ENCODE measurements at places on chromosomes 6 and 20. TPM values are rescaled to one million over a fixed set of nuclear protein-coding genes. Genes with fewer than 3 reads are reported as not detected.
A peak's percentile ranks its signal among the peaks of the same experiment; 100 is the strongest.

AVP gene
- 0.96 TPM for total RNA-seq

PAK5 gene
- total RNA-seq: not detected

RHAG gene
- not detected for total RNA-seq

GMPR gene
- 5.9 TPM for total RNA-seq

GFRAL gene
- not detected for total RNA-seq

GRCh38 chr6:16594849-16595248 lies 166.4 kb downstream of the ATXN1 start:
- DNase-seq: no peak

DNA sequence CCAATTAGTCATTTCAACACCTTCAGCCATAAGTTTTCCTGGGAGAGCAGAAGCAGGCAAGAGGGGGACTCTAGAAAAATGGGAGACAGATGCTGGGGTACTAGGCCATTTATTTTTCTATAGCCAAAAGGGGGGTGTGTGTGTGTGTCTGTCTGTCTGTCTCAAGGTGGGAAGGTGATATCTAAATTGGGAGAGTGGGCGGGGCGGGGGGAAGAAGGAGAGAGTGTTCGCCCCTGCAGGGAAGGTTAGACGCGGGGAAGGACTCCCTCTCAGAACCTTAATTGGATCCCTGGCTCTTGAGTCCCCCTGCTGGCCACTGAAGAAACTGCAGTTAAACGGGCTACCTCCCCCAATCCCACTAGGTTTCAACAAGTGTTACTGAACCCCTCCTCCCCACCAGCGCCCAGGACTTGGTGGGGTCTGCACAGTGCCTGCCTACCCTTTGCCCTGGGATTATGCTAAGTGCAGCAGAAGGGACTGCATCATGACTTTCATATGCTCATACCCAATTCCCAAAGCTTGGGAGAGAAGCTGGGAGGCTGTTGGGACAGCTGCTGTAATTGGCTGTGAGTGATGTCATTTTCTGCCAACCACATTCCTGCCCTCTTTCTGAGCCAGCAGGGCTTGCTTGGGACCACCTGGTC lies 45.8 kb downstream of the FOXP4 start:
- no peak for DNase-seq

- DNase-seq: no peak
Measured at GRCh38 chr6:164164876-164165275, 750.4 kb downstream of the QKI start.

- DNase-seq: no peak
Measured at GRCh38 chr6:119683031-119683430, 333.5 kb upstream of the MAN1A1 start.

DNA sequence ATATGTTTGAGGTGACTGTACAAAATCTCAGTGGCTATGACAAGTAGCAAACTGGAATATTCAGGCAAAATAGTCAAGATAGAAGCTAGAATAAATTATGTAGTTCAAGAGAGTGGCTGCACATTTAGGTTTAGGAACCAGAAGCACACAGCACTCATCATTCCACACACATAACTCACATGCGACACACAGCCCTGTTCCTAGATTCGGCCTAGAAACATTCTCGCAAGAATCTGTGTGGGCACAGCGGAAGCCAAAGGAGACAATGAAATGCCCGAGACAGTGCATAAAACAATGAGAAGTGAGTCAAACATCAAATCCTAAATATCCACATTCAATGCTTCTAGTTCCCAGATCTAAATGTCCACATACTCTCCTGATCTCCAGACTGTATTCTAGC lies 9.5 kb upstream of the SUPT3H start:
- DNase-seq: no peak

GRCh38 chr6:73364121-73364520 lies 1.7 kb downstream of the KHDC3L start:
- DNase-seq: no peak

- peak; percentile 84 for DNase-seq
Measured at GRCh38 chr6:106973836-106974335, 643 bp downstream of the CD24 start.

- no peak for DNase-seq
Measured at GRCh38 chr6:15980801-15981200, 148.1 kb upstream of the MYLIP start.

- DNase-seq: no peak
Measured at GRCh38 chr20:1478566-1478965, 11.9 kb upstream of the NSFL1C start.

DNA sequence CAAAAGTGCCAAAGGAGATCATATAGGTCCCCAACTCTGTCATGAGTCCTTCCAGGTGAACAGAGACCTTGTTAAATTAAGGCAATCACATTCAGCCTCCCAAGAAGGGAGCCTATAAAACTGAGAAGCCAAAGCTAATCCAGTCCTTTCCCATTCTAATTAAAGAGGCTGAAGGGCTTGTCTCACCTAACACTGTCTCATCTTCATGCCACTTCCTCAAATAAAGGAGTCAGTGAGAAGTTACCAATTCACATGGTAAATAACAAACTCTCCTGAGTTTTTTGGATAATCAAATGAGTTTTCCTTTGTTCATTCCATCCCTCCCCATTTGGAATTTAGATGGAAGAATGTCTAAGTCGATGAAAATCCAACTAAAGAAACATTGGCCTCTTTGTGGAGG lies 242.8 kb downstream of the UST start:
- DNase-seq: no peak

- DNase-seq: no peak
Measured at GRCh38 chr6:17847203-17847760, 140.2 kb downstream of the KIF13A start.

DNA sequence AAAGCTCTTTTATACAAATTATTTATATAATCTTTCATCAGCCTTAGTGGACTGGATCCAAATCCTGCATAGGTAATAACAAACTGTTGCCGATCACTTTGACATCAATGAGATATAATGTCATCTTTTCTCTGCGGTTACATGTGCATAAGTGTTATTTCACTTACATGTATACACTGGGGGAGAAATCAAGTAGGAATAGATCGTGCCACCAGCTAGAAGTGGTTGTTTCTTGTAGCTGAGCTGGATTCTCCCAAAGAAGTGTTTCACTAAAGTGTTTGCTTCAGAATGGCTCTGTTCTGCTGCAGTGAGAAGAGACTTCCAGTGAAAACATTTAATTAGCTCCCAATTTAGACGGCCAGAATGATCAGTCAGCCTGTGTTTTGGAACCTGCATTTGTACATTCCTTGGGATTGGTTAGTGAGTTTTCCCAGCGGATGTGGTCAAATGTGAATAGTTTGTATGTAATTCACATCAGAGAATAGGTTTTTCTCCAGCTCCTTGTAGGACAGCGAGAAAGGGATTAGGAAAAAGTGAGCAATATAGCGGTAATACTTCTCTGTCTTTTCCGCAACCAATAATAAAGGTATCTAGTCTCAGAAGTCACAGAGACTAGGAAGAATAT lies 163.1 kb upstream of the CCN2 start:
- no peak for DNase-seq

DNA sequence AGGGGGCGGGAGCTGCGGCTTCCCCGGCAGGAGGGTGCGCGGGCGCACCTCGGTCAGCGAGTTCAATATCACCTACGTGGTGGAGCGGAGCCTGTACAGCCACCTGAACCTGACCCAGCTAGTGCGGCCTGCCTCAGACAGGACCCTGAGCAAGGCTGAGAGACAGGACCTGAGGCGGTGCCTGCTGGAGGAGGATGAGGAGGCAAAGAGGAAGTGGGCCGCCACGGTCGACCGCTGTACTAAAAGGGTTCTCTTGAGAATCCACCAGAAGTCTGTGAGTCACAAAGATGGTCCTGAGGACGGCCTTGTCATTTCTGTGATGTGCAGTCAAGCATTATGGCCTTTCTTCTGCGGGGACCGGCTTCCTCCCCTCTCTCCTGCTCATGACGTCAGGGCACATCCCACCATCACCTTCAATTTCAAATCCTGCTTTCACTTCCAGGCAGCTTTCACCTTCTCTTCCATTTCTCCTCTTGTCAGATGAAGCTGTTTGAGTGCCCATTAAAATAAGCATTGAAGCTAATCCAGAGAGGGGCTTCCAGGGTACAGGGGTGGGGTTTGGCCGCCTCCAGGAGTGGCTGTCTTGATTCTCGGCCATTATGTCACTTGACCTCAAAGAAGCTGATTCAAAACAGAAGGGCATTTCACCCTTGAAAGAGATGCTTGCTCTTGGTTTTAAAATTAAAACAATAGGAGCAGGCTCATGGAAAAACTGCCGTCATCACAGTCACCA lies 177.6 kb downstream of the SASH1 start:
- no peak for DNase-seq

DNA sequence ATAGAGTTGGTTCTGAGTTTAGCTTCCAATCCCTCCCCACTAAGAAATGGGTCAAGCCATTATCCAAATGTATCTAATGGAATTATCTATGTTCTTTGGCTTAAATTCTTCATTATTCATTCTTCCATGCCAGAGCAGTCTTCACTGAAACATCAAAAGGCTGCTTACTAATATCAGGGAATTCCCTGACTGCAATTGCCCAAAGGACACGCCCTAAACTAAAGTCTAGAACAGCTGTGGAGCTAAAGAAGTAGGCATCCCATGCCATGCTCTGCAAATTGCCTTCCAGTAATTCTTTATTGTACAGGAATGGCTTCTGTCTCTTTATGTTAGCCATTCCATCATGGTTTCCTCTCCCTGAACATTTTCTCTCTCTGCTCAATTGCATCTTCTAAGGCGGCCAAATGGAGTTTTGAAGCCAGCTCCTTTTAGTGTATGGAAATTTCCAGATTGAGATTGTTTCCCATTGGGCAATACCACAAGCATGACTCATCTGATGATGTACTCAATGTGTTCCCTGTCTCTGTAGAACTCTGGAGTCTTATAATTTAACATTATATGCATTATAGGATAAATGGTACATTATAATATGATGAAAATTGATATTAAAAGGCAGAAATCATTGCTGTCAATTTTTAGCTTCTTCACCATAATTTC lies 28.8 kb upstream of the TSHZ2 start:
- no peak for DNase-seq

DNA sequence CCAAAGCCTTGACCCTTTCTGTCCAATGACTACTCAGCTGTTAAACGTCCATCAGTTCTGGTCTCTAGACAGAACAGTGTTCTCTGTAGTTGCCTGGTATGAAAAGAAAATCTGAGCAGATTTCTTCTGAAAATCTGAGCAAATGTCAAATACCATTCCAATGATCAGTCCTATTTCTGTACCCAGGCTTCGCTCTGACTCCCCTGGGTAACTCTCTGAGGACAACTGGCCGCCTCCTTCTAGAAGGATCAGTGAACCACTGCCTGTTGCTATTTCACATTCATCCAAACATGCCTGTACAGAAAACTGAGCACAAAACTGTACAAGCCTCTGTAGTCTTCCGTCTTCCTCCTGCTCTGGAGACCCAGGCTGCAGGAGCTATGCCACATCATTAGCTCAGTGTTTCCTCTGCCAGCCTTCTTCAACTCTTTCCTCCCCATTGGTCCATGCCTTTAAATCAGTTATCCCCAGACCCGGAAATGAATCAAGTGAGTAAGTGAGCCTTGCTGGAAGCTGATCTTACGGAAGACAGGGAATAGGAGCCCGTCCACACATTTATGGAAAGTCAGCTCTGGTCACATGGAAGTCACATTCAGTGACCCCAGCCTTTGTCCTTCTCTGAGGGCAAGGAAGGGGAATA lies 63.3 kb downstream of the DAAM2 start:
- no peak for DNase-seq

GRCh38 chr6:45635284-45635867 lies 257.6 kb upstream of the SUPT3H start:
- DNase-seq: no peak

- no peak for DNase-seq
Measured at GRCh38 chr6:36268478-36269275, 1.2 kb upstream of the PNPLA1 start.

DNA sequence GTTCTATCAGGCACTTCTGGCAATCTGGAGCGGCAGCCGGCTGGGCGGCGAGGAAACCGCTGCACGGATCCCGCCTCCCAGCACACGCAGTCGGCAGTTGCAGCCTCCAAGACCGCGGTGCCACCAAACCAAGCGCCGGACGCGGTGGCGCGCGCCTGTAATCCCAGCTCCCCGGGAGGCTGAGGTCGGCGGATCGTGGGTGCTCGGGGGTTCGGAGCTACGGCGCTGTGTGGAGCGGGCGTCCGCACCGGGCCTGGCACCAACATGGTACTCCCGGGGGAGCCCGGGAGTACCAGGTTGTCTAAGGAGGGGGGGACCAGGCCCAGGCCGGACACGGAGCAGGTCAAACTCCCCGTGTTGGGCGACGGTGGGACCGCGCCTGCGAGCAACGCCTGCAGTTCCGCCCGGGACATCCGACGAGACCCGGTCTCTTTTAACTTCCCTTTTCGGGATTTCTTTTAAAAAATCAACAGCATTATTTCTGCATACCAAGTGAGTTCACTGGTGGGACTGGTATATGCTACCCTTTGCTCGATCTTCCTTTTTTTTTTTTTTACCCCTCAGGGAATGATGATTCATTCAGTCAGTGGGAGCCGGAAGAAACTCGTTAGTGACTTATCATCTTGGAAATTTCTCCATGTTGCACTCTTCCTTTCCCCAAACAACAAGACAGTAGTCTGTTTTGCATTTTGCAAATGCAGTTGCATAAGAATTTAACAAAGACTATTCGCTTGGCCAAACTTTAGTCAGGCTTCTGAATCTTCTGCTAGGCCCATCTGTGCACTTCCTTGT lies 27.6 kb downstream of the ZNF311 start:
- DNase-seq: no peak

GRCh38 chr6:16928387-16928786 lies 167.1 kb upstream of the ATXN1 start:
- no peak for DNase-seq

DNA sequence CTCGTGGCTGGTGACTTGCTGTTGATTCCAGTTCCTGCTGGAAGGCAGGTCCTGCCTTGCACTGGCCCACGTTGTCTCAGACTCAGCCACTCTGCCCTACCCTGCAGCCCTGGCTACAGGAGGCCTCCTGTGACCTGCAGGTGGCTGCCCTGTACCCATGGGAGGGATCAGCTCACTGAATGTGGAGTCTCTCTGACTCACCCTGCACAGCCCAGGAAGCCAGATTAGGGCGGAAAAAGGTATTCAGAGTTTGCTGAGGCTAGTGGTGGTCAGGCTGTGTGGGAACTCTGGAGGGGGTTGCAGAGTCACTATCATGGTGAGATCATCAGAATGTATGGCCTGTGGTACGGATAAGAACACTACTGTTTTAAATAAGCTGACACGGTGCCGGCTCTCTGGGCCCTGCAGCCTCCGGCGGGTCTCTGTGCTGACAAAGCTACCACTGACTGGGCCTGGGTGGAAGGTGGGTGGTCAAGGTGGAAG lies 24.7 kb upstream of the PYGB start:
- peak; percentile 65 for DNase-seq

DNA sequence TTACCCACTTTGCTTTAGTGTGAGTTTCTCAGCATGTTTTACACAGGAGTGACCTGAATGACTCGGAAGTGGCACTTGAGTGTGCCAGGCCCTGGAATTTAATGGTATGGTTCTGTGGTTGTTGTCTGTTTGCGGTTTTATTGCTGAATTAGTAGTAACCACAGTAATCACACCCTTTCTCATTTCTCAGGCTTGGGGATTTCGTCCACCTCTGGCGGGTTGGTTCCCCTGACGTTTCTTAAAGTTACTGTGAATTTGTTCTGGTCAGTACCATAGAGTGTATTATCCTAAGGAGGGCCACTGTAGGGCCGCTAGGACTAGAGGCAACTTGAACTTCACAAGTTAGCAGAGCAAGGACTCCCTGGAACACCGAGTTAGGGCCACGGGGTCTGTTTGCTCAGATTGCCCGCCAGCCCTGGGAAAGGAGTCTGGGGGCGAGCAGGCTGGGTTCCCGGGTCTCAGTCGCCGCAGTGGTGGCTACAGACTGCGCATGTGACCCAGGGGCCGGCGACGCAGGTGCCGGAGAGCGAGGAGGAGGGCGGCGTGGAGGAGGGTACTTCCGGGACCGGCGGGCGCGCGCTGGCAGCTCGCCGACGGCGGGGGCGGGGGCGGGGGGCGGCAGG lies 546 bp upstream of the KLHL32 start:
- DNase-seq: no peak

- DNase-seq: peak; percentile 4
Measured at GRCh38 chr20:51500311-51500710, 42.2 kb downstream of the NFATC2 start.

All from mesenteric fat pad (tissue), 1 donor.